GM23248 (cell line): ENCODE measurements at places on chromosomes 2 and 18.

GRCh38 chr18:4004183-4004829 is 450.8 kb downstream of the DLGAP1 start:
- H3K27ac ChIP-seq, result no peak overlapping the region
- H3K27me3 ChIP-seq, result no peaks in the 10 kb centered on the region
- peak; percentile 64 for DNase-seq
- peak overlapping the region; percentile 45 for H3K4me3 ChIP-seq
- peaks cover 12% of the 10 kb centered on the region for H3K4me1 ChIP-seq

GRCh38 chr2:96494188-96494587 is 11.0 kb downstream of the NEURL3 start:
- H3K27ac ChIP-seq, result no peak overlapping the region
- no peaks in the 10 kb centered on the region for H3K36me3 ChIP-seq
- no peak overlapping the region for H3K4me3 ChIP-seq
- no peak for DNase-seq
- no peaks in the 10 kb centered on the region for H3K4me1 ChIP-seq

DNA sequence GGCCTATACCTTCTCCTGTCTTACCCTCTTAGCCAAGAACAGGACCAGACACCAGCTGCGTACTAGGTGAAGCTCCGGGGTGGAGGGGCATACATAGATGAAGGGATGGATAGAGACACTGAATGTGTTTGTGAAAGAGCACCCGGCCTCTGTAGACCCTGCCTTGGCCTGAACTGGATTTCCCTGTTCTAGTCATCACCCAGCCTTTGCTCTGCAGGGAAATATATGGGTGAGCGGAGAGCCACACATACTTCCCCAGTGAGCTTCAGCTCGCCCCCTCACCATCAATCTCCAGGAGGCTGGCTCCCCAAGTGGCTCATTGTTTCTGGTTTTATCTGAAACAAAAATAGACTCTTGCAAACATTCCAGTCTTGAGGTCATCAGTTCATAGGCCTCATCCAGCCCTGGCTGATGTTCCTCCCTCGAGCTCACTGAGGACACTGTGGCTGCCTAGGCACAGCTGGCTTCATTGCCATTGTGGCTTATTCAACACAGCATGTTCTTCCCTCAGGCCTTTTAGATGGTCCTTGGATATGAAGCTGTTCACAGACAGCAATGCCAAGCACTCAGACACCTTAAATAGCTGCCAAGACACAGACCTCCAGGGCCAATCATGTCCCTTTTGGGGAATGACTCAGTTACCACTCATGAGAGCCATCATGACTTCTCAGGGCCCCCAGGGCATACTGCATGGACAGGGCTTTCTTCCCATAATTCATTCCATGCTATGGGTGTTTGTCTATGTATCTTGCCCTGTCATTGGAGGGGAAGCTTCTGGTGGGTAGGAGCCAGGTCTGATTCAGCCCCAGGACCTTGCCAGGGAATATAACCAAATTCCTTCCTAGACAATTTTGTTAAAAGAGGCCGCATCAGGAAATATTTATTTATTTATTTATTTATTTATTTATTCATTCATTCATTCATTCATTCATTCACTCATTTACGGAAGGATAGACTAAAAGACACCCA is 82.4 kb downstream of the TTC32 start:
- no peak overlapping the region for H3K4me3 ChIP-seq
- DNase-seq, result peak; percentile 98
- H3K36me3 ChIP-seq, result no peaks in the 10 kb centered on the region
- peak overlapping the region; percentile 76 for H3K27ac ChIP-seq
- H3K4me1 ChIP-seq, result peaks cover 28% of the 10 kb centered on the region

DNA sequence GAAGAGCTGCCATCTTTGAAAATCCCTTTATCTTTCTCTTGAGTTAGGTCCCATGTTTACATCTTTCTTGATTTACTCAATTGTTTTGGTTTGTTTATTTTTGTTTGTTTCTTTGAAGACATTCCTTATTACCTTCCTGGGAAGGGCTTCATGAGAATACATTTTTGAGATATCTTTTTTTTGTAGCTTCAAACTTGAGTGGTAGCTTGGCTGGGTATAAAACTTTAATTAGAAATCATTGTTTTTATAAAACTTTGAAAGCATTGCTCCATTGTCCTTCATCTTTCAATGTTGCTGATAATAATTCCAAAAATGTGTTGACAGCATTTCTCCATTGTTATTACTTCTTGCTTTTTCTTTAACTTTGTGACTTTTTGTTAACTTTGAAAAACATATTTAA is 145.9 kb upstream of the RBMS1 start:
- H3K36me3 ChIP-seq, result peaks cover 3% of the 10 kb centered on the region; the same call in 1 of the 2 replicates
- H3K27me3 ChIP-seq, result no peaks in the 10 kb centered on the region
- no peak overlapping the region for H3K4me3 ChIP-seq
- DNase-seq, result no peak
- no peak overlapping the region for H3K27ac ChIP-seq

- H3K4me1 ChIP-seq, result peaks cover 14% of the 10 kb centered on the region
- H3K36me3 ChIP-seq, result no peaks in the 10 kb centered on the region
- H3K27ac ChIP-seq, result no peak overlapping the region
- DNase-seq, result no peak
- no peak overlapping the region for H3K4me3 ChIP-seq
- no peaks in the 10 kb centered on the region for H3K27me3 ChIP-seq
Measured at GRCh38 chr2:224156436-224156835, 117.3 kb upstream of the SERPINE2 start.

DNA sequence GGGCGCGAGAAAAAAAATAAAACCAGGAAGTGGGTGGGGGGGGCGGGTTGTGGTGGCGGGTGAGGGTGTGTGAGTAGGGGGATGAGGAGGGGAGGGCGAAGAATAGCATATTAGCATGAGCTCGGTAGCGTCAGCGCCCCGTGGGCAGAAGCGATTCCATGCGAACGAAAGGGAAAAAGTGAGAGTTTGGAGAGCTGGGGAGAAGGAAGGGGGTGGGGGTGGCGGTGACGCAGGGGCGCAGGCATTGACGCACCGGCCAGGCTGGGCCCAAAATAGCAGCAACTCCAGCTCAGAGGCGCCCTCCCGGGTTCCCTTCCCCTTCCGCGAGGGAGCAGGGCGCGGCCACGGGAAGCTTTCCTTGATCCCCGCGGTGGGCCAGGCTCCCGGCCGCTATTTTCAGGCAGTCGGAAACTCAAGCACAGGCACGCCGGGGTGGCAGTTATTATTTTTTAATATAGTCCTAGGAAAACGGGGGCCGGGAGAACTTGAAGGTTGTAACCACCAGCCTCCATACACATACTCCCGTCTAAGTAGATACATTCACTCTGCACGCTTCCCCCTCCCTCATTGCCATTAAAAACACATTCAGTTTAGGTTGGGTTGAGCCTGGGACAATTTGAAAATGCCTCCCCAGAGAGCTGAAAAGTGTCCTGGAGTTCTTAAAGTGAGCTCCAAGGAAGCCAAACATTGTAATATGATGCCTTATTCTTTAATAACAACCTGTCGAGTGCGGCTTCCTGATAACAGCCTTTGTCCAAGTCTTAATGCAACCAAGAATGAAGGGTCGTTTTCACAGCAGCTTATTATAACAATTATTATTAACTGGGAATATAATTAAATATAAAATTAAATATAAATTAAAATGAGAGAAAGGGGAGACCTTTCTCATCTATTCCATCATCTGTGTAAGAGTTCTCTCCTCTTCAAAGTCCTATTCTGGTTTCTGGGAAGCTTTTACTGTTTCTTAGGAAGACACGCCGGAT is 2.3 kb upstream of the NR4A2 start:
- H3K27ac ChIP-seq, result peak overlapping the region; percentile 99
- H3K27me3 ChIP-seq, result no peaks in the 10 kb centered on the region
- peak; percentile 98 for DNase-seq
- H3K36me3 ChIP-seq, result no peaks in the 10 kb centered on the region
- peak overlapping the region; percentile 78 for H3K4me3 ChIP-seq

GRCh38 chr2:111698089-111698488 is 185.9 kb downstream of the ANAPC1 start:
- no peak overlapping the region for H3K4me3 ChIP-seq
- no peaks in the 10 kb centered on the region for H3K36me3 ChIP-seq
- H3K27ac ChIP-seq, result no peak overlapping the region
- H3K27me3 ChIP-seq, result no peaks in the 10 kb centered on the region
- no peak for DNase-seq

DNA sequence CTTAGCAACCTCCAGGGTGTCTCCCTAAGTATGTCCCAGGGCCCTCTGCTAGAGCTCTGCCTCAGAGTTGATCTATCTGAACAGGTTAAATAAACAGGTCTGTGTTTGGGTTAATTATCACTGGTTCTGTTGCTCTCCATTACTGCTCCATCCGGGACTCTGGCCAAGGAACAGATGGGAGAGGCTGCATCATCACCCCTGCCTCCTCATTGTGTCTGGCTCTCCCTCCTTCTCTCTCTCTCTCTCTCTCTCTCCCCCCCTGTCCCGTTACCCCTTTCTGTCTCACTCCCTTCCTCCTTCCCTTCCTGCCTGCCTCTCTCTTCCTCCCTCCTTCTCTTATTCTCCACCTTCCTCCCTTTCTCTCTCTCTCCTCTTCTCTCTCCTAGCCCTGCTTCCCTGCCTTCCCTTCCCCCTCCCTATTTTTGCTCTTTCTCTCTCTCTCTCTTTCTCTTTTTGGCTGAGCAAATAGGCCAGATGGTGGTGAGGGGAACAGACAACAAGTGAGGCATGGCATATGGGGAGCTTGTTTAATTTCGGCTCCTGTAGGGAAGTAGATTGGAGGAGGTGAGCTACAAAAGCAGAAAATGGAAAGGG is 62.1 kb downstream of the SETBP1 start:
- peaks cover 13% of the 10 kb centered on the region for H3K4me1 ChIP-seq
- DNase-seq, result peak; percentile 67
- no peaks in the 10 kb centered on the region for H3K27me3 ChIP-seq
- H3K4me3 ChIP-seq, result peak overlapping the region; percentile 29; the same call in 1 of the 2 replicates
- H3K27ac ChIP-seq, result no peak overlapping the region
- no peaks in the 10 kb centered on the region for H3K36me3 ChIP-seq

GRCh38 chr2:179031731-179032408 is 18.1 kb downstream of the CCDC141 start:
- no peaks in the 10 kb centered on the region for H3K4me1 ChIP-seq
- H3K27me3 ChIP-seq, result no peaks in the 10 kb centered on the region
- peak; percentile 59 for DNase-seq

DNA sequence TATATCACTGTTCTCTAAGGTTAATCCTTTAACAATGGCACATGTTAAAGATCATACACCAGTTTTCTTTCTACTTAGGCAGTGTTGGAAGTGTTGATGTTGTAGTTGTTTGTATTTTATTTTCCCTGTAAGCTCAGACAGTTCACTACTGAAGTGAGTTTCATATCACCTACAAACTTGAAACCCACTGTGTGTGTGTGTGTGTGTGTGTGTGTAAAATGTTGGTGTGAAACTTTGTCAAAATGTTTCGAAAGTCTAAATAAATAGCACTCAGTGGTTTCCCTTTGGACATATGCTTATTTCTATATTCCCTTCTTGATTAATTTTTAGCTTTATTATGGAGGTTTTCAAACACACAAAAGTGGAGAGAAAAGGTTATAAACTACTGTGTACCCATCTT is 79.8 kb upstream of the CAVIN2 start:
- peaks cover 14% of the 10 kb centered on the region for H3K4me1 ChIP-seq
- H3K36me3 ChIP-seq, result no peaks in the 10 kb centered on the region
- DNase-seq, result no peak
- no peak overlapping the region for H3K27ac ChIP-seq

GRCh38 chr2:151869291-151869690 is 41.1 kb upstream of the ARL5A start:
- H3K36me3 ChIP-seq, result no peaks in the 10 kb centered on the region
- H3K4me3 ChIP-seq, result no peak overlapping the region
- no peak for DNase-seq
- no peaks in the 10 kb centered on the region; the same call in 1 of the 2 replicates for H3K27me3 ChIP-seq
- H3K27ac ChIP-seq, result no peak overlapping the region

DNA sequence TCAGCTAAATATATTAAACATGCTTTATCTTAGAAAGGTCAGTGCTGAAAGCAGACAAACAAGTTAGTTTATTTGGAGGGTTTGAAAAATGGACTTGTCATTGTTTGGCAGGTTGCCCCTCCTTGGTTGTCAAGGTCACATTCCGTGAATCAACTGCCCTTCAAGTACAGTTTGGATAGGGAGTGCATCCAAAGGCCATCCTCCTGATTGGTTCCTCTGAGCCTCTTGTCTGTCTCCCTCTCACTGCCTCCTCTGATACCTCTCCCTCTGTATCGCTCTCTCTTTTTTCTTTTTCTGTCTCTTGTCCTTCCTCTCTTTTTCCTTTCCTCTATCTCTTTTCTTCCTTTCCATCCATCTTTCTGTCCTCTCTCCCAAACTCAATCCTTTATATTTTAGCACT is 5.4 kb downstream of the ITGAV start:
- H3K27me3 ChIP-seq, result no peaks in the 10 kb centered on the region
- peaks cover 30% of the 10 kb centered on the region for H3K4me1 ChIP-seq
- no peaks in the 10 kb centered on the region for H3K36me3 ChIP-seq
- H3K4me3 ChIP-seq, result no peak overlapping the region

DNA sequence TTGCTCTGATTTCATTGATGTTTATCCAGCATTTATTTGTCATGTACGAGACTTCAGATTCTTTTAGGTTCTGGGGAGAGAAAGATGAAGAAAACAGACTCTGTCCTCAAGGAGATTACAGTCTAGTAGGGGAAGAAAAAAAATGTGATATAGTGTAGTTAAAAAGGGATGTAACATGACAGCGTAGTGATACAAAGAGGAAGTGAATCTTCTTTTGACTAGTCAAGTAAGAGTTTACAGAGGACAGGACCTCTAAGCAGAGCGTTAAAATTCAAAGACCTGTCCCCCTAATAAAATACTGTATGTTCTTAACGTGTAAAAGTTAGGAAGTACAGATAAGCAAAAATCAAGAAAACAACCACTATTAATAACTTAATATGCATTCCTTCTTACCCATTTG is 47.7 kb downstream of the NCOA1 start:
- no peak overlapping the region for H3K27ac ChIP-seq
- H3K27me3 ChIP-seq, result no peaks in the 10 kb centered on the region
- H3K36me3 ChIP-seq, result no peaks in the 10 kb centered on the region
- H3K4me1 ChIP-seq, result no peaks in the 10 kb centered on the region

DNA sequence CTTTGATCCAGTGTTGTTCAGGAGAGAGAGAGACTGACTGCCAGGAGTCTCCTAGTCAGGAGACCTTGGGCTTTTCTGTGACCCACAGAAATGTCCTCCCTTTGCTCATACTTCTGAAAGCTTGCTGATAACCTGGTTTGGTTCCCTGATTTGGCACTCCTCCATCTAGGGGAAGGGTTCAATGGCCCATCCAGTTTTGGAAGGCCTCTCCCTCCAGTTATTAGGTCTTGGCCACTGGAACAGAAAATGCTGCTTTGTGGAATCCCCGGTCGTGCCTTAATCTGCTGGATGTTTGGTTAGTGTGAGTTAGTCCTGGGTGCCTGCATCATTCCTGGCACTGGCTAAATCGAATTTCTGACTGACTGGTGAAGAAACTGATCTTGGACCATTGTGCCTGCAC is 35.7 kb downstream of the KDM3A start:
- no peaks in the 10 kb centered on the region for H3K27me3 ChIP-seq
- DNase-seq, result no peak
- H3K4me1 ChIP-seq, result peaks cover 50% of the 10 kb centered on the region
- no peak overlapping the region for H3K27ac ChIP-seq
- no peak overlapping the region for H3K4me3 ChIP-seq
- H3K36me3 ChIP-seq, result peaks cover 69% of the 10 kb centered on the region

GRCh38 chr2:149651229-149651628 is 63.7 kb upstream of the MMADHC start:
- H3K27ac ChIP-seq, result no peak overlapping the region
- H3K4me1 ChIP-seq, result peaks cover 37% of the 10 kb centered on the region
- no peak overlapping the region for H3K4me3 ChIP-seq
- DNase-seq, result no peak
- no peaks in the 10 kb centered on the region for H3K27me3 ChIP-seq
- no peaks in the 10 kb centered on the region for H3K36me3 ChIP-seq

- H3K4me1 ChIP-seq, result peaks cover 23% of the 10 kb centered on the region
- no peak for DNase-seq
- no peak overlapping the region for H3K27ac ChIP-seq
- H3K27me3 ChIP-seq, result no peaks in the 10 kb centered on the region
Measured at GRCh38 chr18:76464281-76465259, 30.5 kb downstream of the ZNF516 start.
